ENCODE measurements at places on chromosomes 4 and X.

DNA sequence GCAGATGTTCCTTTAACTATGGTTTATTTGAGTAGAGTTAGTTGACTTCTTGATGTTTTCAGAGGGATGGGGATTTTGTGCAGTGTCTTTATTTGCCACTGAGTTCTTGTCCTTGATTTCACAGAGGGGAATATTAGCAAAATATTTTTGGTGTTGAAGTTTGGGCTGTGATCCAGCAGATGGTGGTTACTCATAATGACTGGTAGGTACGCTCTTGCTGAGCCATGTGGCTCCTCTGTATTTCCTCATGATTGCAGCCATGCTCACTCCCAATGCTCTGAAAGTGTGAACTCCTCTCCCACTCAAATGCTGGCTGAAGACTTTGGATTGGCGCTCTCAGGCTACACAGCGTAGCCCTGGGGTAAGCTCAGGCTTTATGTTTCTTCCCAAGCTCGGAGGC lies 77.7 kb downstream of the KLF8 start:
- no peak for DNase-seq

DNA sequence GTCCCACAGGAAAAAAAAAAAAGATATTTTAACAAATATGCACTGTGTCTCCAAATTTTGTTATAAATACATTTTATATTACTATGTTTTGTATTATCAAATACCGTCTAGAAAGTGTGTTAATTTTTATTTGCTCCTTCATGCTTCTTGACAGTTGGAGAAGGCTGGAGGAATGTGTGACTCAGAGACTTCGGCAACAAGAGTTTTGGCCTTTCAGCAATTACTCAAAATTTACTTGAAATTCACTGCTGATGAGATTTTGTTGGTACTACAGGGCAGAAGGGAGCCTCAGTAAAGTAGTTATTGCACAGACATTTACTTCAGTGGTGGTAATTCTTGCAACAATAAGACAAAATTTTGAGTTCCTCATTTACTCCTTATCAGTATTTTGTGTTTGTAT lies 2164.0 kb downstream of the PCDH7 start:
- no peak for DNase-seq

GRCh38 chr4:100348473-100348872 lies 158.2 kb upstream of the DDIT4L start:
- no peak for DNase-seq

DNA sequence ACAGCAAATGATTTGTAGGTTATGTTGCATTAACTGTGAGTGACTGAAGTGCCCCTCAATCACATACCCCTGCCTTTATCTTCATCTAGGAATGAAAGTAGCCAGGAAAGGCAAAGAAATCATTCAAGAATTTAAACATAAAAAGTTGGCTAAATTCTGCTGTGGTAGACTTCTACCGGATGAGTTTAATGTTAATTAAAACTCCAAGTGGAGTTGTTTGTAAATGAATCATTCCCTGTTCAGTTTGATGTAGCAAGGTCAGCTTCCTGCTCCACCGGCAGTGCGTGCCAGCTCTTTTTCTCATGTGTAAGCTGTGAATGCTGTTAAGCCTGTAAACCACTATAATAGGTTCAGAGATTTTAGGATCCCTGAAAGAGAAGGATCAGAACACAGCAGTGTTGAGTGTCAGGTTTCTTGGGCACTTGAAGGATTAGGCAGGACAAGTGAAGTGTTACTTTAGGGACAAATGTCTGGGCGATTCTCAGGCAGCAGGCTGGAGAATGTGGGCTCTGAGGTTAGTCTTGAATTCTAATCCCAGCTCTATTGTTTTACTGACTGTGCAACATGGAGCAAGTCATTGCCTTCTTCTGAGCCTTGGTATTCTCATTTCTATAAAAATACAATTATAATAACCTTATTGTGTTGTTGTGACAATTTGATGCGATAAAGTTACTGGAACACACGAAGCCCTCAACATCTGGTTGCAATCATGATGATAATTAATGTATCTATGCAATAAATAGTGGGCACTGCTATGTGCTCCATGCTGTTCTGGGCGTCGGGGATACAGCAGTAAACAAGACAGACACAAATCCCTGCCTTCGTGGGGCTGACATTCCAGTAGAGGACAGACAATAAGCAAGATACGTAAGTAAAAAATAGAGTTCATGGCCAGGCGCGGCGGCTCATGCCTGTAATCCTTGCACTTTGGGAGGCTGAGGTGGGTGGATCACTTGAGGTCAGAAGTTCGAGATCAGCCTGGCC lies 112.0 kb downstream of the SHROOM3 start:
- no peak for DNase-seq

- DNase-seq = no peak
These were observed 27.5 kb upstream of the PDGFC start for GRCh38 chr4:156999175-156999517.

GRCh38 chrX:9597361-9598035 lies 132.6 kb downstream of the TBL1X start:
- DNase-seq = no peak

GRCh38 chr4:11073621-11074051 lies 355.1 kb downstream of the HS3ST1 start:
- DNase-seq = no peak

GRCh38 chr4:145511913-145512522 lies 30.4 kb downstream of the SMAD1 start:
- no peak for DNase-seq

DNA sequence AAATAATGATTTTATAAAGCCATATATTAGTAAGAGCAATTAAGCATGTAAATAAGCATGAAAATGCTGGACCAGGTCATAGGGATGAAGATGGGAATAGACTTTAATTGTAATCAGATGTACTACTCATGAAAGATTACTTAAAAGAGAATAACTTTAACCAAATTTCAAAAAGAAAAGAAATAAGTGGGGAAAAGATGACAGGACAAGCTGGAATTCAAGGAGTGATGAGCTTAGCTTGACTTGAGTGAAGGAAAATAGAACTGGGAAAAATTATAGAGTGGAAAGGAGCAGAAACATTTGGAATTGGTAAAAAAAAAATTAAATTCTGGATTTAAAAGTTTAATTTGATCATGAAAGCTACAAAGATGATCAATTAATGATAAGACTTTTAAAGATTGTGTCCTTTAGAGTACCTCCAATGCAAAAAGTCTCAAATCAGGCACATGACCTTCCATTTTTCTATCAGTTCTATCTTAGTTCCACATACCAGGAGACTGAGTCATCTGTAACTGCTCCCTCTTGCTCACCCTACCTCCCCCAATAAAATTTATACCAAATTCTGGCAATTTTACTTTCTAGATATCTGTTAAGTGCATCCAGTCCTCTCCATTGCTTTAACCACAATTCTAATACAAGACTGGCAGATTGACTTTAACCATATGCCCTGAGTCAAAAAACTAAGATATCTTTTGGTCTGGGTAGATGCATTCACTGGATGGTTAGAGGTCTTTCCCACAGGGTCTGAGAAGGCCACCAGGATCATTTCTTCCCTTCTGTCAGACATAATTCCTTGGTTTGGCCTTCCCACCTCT lies 56.4 kb upstream of the SLIT2 start:
- DNase-seq = no peak

DNA sequence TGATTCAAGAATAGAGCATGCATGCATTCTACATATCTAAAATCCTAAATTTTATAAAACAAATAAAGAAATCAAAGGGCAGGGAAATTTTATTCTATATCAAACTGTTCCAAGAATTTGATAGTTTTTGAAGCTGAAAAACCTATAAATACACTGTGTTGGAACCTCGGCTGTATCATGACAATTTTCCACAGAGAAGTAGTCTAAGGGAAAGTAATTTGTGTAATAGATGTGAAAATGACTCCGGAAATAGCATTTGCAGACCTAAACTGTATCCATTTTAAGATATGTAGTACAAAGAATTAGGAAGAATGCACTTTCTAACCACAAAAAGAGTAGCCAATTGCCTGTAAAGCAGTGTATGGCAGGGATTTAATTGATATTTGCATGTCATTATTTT lies 112.5 kb upstream of the WDR17 start:
- no peak for DNase-seq

GRCh38 chr4:7922466-7922865 lies 17.2 kb downstream of the AFAP1 start:
- DNase-seq = no peak

- no peak for DNase-seq
These were observed 122.5 kb downstream of the ELOVL6 start for GRCh38 chr4:110075891-110076290.

DNA sequence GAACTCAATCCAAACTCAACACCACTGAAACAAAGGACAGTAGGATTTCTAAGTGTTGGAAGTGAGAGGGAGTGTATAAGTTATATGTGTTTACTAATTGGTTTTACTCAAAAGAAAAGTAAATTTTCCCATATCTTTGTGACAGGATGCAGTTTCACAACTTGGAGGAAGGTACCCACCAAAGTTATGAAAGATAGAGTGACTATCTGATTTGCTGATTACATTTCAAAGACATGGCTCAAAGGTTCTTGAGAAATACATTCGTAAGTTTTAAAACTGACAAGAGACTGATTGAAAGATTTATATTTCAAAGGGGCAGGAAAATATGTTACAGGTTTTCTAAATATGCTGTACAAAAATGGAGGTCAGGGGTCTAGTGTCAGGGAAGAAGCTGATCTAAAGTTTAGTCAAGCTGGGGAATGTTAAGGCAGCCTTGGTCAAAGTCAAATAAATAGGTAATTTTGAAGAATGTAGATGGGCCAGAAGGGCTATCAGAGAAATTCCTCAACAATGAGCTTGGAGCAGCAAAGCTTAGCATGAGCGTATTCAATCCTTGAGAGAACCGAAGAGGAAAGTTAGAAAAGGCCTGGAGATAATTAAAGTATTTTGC lies 9.7 kb upstream of the COMMD8 start:
- DNase-seq = no peak

DNA sequence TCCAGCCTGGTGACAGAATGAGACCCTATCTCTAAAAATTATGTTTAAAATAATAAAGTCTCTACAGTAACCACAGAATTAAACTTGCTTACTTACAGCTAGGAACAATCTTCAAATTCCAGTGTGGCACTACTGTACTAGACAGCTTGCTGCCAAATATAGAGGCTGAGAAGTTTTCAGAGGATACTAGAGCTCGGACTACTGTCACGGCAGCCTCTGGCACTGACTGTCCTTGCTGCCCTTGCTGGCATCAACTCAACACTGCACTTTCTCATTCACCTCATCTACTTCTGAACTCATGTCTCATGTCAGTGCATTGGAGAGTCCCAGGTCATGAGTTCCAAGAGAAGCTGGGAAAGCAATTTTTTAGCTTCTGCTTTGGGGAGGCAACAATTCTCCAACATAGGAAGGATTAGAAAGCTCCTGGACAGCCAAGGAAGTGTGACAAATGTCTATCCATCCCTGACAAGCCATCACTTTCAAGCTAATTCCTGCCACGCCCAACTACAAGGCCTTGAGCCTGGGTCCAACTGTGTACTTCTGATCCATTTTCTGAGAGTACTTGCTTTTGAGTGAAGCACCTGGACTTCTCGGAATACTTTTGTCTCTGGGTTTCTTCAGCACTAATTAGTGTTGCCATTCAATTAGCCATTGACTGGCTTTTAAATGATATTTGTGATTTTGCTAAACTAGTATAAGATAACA lies 98.6 kb upstream of the NR3C2 start:
- DNase-seq = no peak

GRCh38 chrX:14927401-14927800 lies 54.2 kb downstream of the MOSPD2 start:
- no peak for DNase-seq

DNA sequence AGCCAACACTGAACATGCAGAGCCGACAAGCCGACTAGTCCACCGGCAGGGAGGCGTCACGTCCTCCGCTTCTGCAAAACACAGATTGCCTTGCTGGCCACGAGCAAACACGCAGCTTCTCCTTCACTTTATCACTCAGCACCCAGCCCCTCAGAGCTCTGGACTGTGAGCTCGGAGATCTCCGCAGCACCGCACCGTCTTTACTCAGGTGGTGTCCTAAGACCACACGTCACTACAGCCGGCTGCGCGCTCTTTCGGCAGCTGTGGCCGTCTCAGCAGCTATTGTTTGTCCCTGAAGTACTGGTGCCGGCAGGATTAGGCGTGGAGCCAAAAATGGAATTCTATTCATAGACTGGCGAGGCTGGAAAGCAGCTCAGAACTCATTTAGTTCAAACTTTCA lies 72.0 kb downstream of the FAT1 start:
- no peak for DNase-seq

- DNase-seq = no peak
These were observed 244.8 kb upstream of the PSAPL1 start for GRCh38 chr4:7679406-7680040.

DNA sequence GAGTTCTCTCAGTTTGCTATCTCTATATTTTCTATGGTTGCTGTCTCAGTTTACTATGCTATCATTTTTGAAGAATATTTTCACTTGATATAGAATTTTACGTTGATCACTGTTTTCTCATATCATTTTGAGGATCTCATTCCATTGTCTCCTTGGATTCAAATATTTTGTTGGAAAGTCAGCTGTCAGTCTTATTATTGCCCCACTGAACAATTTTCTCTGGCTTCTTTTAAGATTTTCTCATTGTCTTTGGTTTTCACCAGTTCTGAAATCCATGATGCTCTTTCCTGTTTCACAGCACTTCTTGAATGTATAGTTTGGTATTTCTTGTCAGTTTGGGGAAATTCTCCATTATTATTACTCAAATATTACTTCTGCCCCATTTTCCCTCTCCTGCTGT lies 81.1 kb downstream of the ENPP6 start:
- DNase-seq = no peak

GRCh38 chrX:130091980-130092522 lies 18.2 kb downstream of the ELF4 start:
- DNase-seq = peak; percentile 60

GRCh38 chr4:85153221-85153620 lies 186.7 kb upstream of the WDFY3 start:
- DNase-seq = no peak

DNA sequence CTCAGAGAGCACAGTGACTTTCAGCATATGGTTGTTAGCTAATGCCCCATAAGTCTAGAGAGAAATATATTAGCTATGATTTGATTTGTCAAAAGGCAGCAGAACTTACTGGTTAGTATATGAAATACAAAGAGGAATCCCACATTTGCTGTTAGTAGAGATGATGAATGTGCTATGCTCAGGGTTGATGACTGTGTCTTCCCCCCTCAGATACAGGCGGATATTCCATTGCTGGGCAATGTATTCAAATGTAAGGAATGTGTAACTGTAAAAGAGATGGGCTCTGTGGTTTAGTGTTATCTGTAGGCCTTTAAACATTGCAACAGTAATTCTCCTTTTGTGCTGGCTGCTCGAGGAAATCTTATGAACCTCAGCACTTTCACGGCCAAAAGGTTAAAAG lies 528.9 kb upstream of the ARX start:
- DNase-seq = no peak

DNA sequence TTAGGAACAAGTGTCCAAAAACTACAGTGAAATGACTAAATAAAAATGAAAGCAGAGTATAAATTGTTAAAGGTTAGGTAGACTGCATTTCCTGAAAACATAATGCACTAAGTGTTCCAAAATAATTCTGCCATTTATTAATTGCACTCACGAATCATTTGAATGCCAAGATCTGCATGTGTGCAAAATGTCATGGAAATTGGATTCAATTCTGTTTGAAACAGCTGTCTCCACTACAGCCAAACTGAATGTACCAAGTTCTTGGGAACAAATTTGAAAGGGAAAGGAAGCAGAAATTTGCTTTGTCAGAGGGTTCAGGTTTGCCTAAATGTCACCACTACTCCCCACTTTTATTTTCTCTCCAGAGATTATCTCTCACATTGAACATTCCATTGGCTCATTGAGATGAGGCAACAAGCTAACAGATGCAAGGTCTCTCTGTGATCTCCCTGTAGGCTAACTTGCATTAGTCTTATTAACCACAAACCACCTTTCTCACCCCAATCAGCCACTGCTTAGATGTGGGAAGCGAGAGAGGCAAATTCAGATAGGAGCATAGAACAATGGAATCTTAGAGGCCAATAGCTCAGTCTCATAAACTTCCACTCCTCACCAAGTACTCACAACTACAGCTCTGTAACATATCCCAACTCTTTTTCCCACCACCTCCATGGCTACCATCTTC lies 226.6 kb downstream of the KDR start:
- no peak for DNase-seq
